Type B pancreatic cell (in vitro differentiated cells): ENCODE measurements at places on chromosomes 7 and 10.

DNA sequence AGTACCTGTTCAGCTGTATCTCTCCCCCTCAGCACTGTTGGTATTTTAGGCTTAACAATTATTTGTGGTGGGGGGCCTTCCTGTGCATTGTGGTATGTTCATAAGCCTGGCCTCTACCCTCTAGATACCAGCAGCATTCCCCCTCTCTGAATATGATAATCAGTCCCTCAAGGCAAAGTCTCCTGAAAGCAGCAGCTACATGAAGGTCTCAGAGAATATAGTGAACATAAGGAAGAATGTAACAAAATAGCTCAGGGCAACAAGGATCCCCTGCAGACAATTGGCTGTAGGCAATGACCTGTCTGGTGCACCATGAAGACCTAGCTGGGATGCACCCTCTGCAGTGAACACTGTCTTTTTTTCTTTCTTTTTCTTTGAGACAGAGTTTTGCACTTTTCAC is 86.4 kb downstream of the CTBP2 start:
- no peak for DNase-seq

- no peak for DNase-seq
These were observed 289.9 kb upstream of the LRRN3 start for GRCh38 chr7:110800984-110801383.

- DNase-seq, result no peak
These were observed 98.0 kb downstream of the KAT6B start for GRCh38 chr10:74924251-74924963.

DNA sequence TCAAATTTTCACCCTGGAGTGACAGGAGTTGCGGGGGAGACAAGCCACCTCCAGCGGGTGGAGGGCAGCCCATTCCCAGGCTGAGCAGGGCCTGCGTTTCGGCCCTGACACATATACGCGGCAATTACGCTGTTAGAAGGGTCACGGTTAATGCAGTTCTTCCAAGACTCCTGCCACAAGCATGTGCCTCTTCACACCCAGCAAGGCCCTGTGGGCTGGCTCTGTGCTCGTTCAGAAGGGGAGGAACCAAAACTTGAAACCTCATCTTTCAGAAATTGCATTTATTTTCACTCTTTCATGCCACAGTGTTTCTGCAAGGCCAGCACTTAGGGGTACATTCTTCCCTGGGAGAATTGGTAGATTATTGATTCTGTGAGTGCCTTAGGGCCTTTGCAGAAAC is 24.7 kb downstream of the LRMDA start:
- DNase-seq, result no peak

DNA sequence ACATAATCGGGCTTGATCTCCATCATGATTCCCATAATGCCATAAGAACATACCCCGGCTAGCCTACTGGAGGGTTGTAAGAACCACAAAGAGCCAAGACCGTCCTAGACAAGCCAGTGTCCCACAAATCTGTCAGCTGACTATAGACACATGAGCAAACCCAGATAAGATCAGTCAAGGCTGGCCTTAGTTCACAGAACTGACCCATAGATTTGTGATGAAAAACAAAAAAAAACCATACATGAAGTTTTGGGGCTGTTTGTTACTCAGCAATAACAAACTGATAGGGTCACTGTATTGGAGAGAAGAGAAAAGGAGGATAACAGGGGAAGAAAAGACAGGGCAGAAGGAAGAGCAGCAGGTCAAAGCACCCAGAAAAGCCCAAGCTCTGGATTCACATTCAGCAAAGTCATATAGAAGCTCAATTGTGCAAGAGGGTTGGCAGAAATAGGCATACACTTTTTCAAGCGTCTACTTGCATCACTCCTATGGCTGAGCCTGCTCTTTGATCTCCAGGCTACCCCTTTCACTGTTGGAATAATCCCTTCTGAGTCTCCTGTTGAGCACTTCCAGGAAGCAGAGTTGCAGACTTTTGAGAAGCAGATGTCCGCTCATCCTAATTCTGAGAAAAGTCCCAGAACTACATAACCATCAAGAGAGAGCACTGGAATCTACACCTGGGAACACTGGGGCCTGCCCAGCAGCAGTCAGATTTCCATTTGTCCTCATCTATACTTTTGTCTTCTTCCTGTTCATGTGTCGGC is 122.0 kb upstream of the HABP2 start:
- no peak for DNase-seq

GRCh38 chr10:31146491-31147209 is 115.0 kb upstream of the ZNF438 start:
- DNase-seq, result no peak

DNA sequence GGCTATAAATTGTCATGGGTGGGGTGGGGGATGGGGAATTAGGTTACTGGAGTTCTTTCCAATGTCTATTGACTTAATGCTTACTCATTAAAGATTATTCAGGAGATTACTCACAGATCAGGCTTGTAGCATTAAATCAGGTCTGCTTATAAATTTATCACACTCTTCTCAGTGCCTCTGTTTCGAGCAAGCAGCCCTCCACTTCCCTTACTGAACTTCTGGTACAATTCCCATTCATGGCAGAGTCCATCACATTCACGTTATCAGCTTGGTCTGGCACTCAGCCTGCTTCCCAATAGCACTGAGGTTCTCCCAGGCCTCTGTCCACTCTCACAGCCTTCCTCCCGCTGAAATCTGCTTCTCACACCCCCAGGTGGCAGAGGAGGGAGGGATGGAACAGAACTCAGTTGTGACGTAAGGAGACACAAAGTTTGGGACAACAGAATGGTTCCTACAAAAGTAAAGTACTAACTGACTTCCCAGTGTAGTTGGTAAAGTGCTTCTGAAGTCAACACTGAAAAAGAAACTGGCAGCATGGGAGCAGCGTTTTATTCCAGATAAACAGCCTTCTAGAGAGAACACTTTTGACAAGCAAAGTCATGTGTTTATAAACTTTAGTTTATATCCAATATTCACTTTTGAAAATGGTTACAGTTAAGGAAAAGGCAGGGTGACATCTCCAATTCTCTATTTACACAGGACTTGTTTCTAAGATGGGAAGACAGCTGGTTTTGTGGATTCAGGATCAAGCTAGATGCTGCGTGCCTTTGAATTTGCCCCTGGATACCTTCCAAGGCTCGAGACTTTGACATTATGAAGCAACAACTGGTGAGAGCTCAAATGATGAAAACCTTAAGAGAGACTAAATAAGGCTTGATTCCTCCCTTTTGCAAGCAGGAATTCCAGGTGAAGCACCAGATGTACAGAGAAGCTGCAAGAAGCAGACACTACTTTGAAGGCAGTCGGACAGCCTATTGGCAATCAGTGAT is 81.4 kb downstream of the ATXN7L1 start:
- DNase-seq, result no peak
